ENCODE measurements at places on chromosomes 6 and 20.

DNA sequence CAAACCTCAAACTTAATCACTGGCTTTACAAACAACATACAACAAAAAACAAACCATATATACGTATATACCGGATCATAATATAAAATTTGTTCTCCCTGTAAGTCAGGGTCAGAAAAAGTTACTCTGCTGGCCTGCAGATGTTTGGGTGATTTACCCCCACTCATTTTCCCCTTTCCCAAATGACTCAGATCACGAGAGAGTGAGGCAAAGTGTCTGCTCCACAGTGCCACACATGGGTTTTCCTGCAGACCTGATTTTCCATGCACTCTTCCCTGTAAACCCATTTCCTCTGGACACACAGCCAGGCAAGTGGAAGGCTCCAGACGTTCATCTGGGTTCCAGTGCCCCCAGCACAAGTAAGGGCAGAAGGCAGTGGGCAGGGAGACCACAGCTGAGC, 23.5 kb downstream of the GFOD1 start:
- DNase-seq = no peak

DNA sequence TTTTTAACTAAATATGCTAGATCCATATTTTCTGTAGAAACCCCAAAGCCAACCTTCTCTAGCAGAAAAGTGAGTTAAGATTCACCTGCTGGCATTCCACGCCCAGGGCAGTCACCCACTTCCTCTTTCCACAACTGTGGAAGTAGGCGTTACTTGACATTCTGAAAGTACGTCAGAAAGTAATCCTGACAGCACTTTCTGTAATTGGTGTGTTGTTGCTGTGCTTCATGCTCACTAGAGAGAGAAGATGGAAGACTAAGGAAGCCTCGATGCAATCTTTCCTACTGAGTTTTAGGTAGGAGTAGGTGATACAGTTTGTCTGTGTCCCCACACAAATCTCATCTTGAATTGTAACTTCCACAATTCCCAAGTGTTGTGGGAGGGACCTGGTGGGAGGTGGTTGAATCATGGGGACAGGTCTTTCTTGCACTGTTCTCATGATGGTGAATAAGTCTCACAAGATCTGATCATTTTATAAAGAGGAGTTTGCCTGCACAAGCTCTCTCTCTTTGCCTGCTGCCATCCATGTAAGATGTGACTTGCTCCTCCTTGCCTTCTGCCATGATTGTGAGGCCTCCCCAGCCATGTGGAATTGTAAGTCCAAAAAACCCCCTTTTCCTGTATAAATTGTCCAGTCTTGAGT, 101.1 kb downstream of the MAP3K7 start:
- DNase-seq = no peak

GRCh38 chr6:158041370-158041769, 59.7 kb downstream of the SYNJ2 start:
- no peak for DNase-seq

- no peak for DNase-seq
These were observed 717.5 kb downstream of the PTPRT start for GRCh38 chr20:42472198-42472597.

Data from stimulated activated CD8-positive, alpha-beta memory T cell treated with anti-CD3 and anti-CD28 coated beads, Interleukin-4, amount 100 ng/mL, for 1 hour (primary cell).